ENCODE measurements at places on chromosomes 3 and 15.

DNA sequence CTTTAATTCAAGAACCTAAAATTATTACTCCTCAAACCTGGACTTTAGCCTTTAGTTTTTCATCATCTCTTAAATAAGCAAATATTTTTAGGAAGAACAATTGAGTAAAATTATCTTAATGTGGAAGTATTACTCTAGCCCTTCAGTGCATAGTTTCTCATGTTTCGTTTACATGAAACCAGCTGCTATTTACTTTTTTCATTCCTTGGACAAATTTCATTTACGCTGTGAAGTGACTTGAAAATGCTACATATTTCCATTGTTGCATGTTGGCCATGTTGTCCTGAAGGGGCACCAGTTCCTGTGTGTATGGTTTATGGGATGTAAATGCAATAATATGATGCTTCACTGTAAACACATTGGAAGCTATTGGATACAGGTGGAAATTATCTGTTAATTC is 49.9 kb downstream of the SLC25A26 start:
- DNase-seq, result no peak

GRCh38 chr3:7700539-7700938 is 801.1 kb upstream of the LMCD1 start:
- DNase-seq, result peak; percentile 42

DNA sequence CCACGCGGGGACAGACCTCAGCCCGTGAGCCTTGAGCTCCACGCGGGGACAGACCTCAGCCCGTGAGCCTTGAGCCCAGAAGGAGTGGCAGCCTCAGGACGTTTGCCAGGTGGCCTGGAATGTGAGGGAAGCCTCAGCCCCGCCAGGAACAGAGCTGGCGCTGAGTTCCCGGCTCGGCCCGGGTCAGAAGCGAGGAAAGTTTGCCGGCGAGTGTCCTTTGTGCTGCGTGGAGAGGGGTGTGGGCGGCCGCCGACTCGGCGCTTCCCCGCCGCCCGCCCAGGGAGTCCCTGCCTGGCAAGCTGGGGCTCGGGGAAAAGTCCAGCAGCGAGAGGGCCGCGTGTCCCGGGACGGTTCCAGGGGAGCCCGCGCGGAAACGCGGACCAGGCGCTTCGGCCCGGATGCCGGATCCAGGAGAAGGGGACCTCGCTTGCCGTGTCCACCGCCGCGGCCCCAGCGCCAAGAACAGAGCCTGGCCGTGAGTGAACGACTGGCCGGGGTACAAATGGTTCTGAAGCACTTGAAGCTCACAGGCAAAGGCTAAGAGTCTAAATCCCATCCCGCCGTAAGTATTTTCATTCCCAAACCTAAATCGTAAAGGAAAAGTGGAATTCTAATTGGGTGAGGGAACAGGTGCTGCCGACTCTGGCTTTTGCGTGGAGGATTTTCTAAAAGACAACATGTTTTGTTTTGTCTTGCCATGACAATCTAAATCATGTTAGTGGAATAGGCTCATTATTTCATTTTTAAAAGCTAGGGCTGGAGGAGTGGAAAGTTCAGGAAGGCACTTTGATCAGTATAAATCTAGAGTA is 1.7 kb downstream of the LRRN1 start:
- no peak for DNase-seq

DNA sequence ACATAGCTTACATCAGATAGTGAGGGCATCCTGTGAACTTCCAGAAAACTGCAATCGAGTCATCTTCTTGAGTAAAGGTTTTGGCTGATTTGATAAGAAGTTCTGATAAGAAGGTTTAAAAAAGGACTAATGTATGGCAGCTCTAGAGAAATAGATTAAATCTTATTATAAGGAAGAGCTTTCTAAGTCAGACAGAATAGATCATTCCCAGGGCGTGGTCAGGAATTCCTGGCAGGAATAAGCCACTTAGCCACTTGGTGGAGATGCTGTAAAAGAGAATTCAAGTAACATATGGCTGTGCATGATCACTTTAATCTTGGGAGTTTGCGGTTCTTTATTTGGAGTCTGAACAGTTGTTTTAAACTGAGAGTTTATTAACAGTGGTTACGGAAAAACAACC is 17.4 kb downstream of the PGBD4 start:
- no peak for DNase-seq

DNA sequence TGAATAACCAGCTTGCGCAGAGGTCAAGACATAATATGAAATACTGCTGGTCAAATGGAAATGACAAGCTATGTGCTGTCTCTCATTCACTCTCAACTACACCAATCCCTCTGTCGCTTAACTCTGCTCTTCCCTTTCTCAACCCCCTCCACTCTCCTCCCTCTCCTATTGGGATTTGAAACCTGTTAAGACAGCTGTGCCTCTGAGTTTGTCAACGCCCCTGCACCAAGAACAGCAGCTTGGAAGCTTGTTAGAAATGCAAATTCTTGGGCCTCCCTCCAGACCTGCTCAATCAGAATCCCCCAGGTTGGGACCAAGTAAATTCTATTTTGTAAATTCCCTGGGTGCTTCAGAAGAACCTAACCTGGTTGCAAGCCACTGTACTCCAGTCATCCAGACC is 149.7 kb upstream of the ATP2B2 start:
- DNase-seq, result no peak

- DNase-seq, result no peak
Observed at GRCh38 chr15:69075440-69075839, 60.9 kb downstream of the NOX5 start.

- peak; percentile 72 for DNase-seq
Observed at GRCh38 chr3:186107215-186108105, 1.4 kb downstream of the ETV5 start.

All from pons (tissue), 1 donor.